ENCODE measurements at places on chromosomes 11 and 22. TPM values are rescaled to one million over a fixed set of nuclear protein-coding genes. Genes with fewer than 3 reads are reported as not detected.

The SOX6 gene
- 3.2 TPM for total RNA-seq

The DGAT2 gene
- total RNA-seq: 3.6 TPM

The SLCO2B1 gene
- total RNA-seq: under 0.01 TPM

GRCh38 chr11:134474942-134475341 lies 62.9 kb upstream of the B3GAT1 start:
- DNase-seq: no peak

DNA sequence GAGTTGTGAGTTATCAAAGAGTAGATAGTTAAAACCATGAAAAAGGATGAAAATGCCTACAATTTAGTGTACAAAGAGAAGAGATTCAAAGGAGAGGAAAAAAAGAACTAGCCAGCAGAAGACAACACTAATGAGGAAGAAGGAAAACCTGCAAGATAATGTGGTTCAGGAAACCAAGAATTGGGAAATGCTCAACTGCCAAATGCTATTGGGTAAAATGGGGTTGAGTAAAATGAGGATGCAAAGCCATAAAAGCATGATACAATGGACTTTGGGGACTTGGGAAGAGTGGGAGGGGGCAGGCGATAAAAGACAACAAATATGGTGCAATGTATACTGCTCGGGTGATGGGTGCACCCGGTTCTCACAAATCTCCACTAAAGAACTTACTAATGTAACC lies 7.6 kb upstream of the OR52K2 start:
- DNase-seq: no peak

- DNase-seq: no peak
Observed at GRCh38 chr22:28737701-28738100, 3.9 kb downstream of the CHEK2 start.

GRCh38 chr22:33975841-33976240 lies 55.6 kb upstream of the LARGE1 start:
- DNase-seq: no peak

DNA sequence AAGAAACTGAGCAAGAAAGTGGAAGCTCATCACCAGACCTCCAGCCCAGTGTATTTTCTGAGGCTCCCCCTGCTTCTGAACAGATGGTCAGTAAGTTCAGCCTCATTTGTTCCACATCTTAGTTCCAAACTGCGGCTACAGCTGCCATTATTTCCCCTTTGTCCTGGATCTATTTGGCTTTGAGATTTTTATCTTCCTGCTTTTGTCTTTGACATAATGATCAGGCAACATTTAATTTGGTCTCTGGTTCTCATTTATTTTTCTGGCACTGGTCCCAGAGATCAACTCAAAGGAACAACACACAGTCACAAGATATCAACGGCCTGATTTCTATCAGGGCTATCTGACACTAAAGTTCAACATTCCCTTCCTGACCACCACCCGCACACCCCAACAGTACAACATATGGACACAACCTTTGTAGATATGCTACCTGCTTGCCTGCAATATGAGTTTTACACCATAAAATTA lies 137.5 kb downstream of the FAM76B start:
- DNase-seq: no peak

DNA sequence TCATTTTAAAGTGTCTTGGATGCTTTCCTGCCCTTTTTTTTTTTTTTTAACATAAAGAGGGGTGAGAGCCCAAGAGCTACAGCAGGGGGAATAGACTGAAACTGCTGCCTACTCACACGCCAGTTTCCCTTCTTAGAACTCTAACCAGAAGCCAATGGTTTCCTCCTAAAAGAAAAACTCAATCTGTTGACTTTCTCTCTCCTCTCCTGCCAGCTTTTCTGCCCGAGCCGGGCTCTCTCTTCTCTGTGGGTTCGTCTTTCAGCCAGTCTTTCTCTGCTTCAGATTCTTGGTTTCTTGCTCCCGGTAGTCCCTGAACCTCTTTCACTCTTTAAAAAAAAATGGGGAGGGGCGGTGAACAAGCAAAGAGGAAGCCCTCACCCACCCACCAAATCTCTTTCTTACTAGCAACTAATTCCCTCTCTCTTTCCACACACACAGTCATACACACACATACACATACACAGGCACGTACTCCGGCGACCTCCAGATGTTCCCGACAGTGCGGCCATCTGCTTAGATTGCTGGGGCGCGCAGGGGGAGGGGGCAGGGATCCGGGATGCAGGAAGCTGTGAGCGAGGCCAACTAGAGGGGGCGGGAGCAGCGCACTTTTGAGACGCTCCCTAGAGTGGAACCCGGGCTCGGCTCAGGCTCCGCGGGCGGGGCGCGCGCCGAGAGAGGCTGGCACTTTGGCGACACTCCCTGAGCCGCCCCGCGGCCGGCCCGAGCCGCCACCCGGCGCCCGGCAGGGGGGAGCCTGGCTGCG lies 444 bp upstream of the TSKU start:
- peak; percentile 99 for DNase-seq

GRCh38 chr22:17103351-17103750 lies 17.8 kb downstream of the TMEM121B start:
- DNase-seq: peak; percentile 50
